LHCN-M2 (cell line): ENCODE measurements at places on chromosomes 4 and X.

DNA sequence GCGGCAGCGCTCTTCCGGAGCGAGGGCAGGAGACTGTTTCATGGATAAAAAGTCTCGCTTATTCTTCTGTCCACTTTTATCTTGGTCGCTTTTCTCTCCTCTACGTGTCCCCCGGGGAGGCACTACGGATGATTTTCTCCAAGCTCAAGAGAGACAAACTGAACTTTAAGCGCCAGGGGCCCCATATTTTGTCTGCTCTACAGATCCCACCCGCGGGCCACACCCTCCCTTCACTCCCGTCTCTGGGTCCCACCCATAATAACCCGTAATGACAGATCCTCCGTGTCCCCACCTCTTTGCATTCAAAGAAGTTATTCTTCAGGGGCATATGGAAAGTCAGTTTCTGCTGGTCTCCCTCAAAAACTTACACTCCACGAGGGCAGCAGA is at the start of gene CORIN:
CORIN (minus strand) TSS at position 160 of the 387 bp plus-strand sequence; CDS start at position 42, 118 bp downstream.
- no peak for DNase-seq

- DNase-seq = peak; percentile 55
Observed at GRCh38 chr4:176981074-176981473, 188.4 kb upstream of the VEGFC start.

GRCh38 chr4:17232566-17233253 is 279.2 kb downstream of the QDPR start:
- no peak for DNase-seq

- DNase-seq = no peak
Observed at GRCh38 chr4:15809058-15809457, 30.9 kb downstream of the CD38 start.

GRCh38 chrX:38799995-38800580 is 1.2 kb upstream of the MID1IP1 start:
- DNase-seq = no peak

- DNase-seq = no peak
Observed at GRCh38 chr4:173782660-173783059, 252.6 kb upstream of the HAND2 start.

- DNase-seq = peak; percentile 88
Observed at GRCh38 chr4:87220094-87220822, at the start of gene KLHL8. TSS of gene KLHL8 (minus strand) at chr4:87220618. CDS start at chr4:87195539, 25,079 bp downstream.

DNA sequence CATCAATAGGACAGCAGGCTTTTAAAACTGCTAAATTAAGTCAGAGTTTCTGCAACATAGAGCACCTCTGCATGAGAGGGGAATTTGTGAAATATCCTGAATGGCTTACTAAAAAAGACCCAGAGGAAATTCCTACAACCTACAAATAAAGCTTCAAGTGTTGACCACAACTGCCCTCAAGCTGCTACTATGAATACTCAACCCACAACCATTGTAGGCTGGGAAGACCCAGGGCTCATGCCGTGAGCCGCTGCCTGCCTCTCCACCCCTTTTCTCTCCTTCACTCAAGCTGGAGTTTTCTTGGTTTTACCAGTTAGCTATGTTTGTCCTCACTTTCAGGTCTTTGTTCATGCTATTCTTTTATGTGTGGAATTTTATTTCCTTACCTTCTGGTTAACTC is 151.6 kb downstream of the EMCN start:
- DNase-seq = no peak
